ENCODE measurements at places on chromosomes 5 and 9. TPM values are rescaled to one million over a fixed set of nuclear protein-coding genes. Genes with fewer than 3 reads are reported as not detected.

The PRRT1B gene
- total RNA-seq, result 25.4 TPM

The KIF4B gene
- total RNA-seq, result not detected

The ERBIN gene
- 68.8 TPM for total RNA-seq

The ISL1 gene
- total RNA-seq, result 15.2 TPM

The ADAMTS19 gene
- total RNA-seq, result 3.0 TPM

The SPEF2 gene
- total RNA-seq, result 2.4 TPM
